ENCODE measurements at places on chromosomes 5 and 9.

- DNase-seq = no peak
These were observed 32.9 kb downstream of the PTCD2 start for GRCh38 chr5:72353046-72353445.

- no peak for DNase-seq
These were observed 96.0 kb upstream of the SLC12A2 start for GRCh38 chr5:127987354-127988145.

DNA sequence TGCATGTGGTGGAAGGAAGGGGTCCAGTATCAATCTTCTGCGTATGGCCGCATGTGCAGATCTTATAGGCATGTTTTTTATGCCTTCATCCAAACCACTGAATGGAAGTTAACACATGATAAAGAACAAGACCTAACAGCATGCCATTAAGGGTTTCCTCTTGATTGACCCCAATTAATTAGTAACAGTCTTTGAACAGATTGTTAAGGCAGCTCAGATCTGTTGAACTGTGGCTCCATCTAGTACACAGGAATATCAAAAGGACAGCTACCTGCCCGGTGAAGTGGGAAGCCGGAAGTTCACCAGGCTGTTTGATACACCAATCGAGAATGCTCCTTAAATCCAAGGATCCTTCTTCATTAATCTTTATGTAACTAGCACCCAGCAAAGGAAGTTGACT, 159.9 kb upstream of the ADAMTS16 start:
- DNase-seq = no peak

DNA sequence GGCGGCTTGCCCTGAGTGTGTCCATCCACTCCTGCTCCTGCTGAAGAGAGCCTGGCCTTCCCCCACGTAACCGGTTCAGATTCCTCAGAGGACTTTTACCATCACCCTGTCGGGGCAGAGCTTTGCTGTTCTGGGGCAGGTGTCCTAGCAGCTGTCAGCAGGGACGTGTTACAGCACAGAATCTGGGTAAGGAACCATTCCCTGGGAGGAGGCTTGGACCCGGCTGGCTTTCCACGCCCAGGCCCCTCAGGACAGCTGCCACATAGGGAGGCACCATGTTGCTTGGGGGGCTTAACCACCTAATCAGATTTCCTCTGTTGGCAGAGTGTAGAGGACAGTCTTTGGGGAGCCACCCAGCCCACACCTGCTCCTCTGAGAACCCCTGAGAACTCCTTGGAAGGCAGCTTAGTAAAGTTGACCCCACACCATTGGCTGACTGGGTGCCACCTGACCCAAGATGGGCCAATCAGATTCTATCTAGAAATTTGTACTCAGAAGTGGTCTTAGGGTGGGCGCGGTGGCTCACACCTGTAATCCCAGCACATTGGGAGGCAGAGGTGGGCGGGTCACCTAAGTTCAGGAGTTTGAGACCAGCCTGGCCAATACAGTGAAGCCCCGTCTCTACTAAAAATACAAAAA, 23.3 kb upstream of the EEIG1 start:
- DNase-seq = no peak

DNA sequence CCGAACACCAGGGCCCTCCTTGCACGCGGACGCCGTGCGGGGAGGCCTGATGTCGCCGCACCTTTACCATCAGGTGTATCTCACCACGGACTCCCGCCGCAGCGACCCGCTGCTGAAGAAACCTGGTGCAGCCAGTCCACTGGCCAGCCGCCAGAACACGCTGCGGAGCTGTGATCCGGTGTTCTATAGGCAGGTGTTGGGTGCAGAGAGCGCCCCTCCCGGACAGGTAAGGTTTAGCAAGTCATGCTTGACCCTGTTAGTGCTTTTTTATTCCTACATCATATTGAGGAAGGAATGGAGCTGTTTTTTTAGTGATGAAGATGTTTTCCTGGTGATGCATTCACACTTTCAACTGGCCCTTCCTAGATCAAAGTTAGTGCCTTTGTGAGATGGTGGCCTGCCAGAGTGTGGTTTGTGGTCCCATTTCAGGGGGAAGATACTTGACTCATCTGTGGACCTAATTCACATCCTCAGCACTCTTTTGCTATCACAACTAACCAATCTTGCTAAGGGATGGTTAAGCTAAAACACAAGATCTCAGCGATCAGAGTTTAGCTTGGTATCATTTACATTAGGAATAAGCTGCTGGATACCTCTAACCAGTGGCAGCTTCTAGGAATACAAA, 2.7 kb downstream of the PCDHGC3 start:
- DNase-seq = peak; percentile 44

GRCh38 chr9:77271023-77271690, 93.8 kb downstream of the VPS13A start:
- no peak for DNase-seq

DNA sequence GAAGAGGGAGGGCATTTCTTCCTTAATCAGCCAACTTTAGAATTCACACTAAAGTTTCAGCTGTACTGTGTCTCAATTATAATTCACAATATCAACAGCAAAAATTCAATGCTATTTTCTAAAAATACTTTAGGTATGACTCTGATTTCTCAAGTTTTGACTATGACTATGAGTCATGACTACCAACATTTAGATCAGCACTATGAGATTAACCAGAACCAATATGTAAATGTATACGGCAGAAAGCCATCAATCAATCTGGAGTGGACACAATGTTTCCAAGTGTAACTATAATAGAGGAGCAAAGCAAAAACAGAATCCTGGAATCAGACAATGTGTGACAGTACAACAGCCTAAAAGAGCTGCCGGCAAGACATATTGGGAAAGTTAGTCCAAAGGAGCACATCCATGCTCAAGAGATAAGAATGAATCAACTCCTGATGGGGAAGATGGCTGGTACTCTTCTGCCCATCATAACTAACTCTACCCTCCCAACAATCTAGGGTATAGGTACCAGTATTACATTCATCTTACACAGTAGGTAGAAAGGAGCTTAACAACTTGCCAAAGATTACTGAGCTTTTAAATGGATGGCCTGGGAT, 294.4 kb downstream of the SEMA5A start:
- no peak for DNase-seq

GRCh38 chr9:35203528-35203927, 41.7 kb downstream of the UNC13B start:
- no peak for DNase-seq

GRCh38 chr9:109286571-109286977, 34.3 kb downstream of the EPB41L4B start:
- no peak for DNase-seq

DNA sequence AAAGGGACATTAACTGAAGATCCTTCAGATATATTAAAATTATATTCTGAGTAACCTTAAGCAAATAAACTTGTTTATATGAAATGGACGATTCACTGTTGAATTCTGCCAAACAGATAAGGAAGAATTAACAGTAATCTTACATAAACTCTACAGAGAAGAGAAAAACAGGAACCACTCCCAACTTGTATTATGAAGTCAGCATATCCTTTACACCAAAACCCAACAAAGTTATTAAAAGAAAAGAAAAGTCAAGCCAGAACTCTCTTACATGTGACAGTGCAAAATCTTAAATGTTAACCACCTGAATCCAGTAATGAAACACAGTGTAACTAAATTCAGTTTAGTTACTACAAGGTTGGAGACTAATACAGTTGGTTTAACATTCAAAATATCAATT, 185.8 kb downstream of the DEPDC1B start:
- no peak for DNase-seq

DNA sequence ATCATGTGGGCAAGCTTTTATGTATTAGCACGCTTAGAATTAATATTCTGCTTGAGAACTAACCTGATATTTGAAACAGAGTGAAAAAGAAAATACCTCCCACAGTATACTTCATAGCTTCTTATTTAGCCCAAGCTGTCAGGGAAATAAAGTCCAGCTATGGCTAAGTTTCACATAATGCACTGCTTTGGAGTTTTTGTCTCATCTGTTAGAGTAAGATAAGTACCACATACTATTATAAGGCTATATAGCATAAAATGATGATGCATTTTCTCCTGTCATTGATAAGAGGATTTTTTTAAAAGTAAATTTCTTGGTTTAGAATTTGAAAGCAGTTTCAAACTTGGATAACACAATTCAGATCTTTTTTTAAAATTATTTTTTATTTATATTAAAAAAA, 2.4 kb upstream of the ANKDD1B start:
- no peak for DNase-seq

GRCh38 chr5:100900142-100900795, 2.8 kb downstream of the ST8SIA4 start:
- DNase-seq = peak; percentile 5

GRCh38 chr5:81195335-81195929, 37.7 kb upstream of the CKMT2 start:
- no peak for DNase-seq

DNA sequence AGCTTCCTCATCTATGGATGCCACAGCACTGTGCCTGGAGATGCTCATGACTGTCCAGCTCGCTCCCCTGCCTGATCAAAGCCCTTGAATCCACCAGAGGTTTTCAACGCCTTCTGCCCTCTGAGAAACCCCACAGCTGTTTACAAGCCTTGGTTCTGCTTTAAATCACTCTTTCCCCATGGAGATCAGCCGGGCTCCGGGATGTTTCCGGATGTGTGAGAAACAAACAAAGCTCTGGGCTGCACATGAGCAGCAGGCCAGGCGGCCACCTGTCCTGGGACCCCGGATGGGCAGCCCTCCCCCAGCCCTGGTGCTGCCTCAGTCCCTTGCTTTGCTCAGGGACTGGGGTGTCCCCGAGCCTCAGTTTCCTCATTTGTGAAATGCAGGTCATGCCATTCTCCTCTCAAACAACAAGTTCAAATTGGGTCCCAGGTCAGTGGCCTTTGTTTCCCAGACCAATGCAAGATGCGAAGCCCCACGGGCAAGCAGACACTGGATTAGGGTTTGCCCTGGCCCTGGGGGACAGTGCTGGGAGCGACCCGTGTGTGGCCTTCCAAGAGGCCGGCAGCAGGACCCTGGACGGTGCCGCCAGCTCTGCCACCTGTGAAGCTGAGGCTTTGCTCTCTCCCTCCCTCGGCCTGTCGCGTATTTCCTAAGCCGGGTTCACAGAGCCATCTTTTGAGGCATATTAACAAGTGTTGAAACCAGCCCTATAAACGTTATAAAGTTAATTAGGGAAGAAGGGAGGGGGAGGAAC, 42.4 kb upstream of the PHYKPL start:
- no peak for DNase-seq

- no peak for DNase-seq
These were observed at the start of gene ADAMTSL1 for GRCh38 chr9:18473652-18474279. Gene ADAMTSL1 (plus strand): TSS chr9:18474153. CDS start chr9:18474233, 80 bp downstream.

GRCh38 chr9:6566409-6567139, 79.0 kb downstream of the GLDC start:
- DNase-seq = no peak

- DNase-seq = no peak
These were observed 53.1 kb upstream of the ARRDC3 start for GRCh38 chr5:91436241-91436640.

GRCh38 chr9:16505199-16505598, 365.3 kb downstream of the BNC2 start:
- DNase-seq = no peak

GRCh38 chr5:139180850-139181249, 17.3 kb downstream of the SIL1 start:
- no peak for DNase-seq

- DNase-seq = no peak
These were observed 79.0 kb downstream of the TAF11L14 start for GRCh38 chr5:17713301-17713700.

DNA sequence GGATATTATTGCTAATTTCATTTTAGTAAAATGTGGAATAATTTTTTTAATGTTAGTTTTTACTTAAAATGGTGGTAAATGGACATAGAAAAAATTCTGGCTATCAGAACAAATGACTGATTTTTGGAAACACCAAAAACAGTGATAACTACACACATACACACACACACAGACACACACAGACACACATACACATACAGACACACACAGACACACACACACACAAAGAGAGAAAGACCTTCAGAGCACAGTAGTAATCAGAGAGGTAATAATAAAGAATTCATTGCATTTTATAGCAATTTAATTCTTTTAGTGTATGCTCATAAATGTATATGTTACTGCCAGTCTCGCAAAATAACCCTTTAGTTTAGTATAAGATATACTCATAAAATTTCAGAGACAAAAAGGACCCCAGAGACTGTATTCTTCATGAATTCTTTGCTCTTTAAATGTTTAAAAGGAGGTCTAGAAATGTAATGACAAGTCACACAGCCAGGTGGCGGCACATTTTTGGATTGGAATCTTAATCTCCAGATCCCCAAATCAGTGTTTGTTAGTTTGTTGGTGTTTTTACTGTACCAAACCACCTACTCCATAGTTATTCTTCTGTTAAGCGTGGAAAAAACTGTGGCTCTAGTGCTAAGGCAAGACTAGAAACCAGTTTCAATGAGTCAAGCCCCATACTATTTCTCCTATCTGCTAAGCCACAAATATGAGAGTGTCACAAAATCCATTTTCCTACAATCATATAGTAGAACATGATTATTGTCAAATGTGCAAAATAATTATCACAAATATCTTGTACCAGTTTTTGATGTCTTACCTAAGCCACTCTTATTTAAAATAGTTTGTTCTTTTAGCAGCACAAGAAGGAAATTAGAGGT, 109.9 kb downstream of the EDIL3 start:
- DNase-seq = peak; percentile 54

DNA sequence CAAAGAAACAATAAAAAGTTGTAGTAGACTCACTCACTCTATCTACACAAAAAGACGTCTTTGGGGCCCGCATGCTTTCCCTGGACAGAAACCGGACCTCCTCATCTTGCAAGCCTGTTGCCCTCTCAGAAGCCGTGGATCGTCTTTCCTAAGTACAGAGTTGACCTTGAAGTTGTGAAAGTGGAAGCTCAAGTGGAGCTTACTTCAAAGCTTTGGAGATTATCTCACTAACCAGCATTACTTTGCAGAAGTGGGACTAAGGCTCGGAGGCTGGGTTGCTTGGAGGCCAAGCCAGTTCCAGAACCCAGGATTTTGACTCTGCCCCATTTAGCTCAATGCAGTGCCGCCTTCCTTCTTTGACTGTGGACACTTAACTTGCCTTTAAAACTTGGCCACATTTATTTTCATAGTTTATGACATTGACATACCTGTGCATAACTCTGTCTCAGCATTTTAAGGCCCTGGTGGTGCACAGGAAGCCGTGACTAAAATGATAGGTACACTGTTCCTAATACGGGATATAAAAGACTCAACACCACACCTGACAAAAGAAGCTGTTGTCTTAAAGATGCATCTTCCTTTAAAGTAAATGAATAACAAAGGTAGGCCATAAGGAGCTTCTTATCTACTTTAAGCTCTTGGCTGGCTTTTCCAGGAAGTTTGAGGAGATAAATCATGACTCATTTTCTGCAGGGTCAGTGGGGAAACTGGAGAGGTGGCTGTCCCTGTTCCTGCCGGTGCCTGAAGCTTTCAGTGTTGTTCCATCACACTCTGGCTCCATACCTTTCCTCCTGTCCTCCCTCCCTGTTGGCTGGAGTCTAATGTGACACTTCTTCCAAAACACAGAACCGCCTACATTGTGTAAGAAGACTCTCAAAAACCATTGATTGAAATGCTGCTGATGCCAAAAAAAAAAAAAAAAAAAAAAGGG, 10.7 kb downstream of the SLC25A25 start:
- DNase-seq = peak; percentile 92

GRCh38 chr5:74313896-74314295, 326.6 kb downstream of the ENC1 start:
- DNase-seq = no peak

Measured in HT-29 (cell line).